ENCODE measurements at places on chromosomes 1 and 21. TPM values are rescaled to one million over a fixed set of nuclear protein-coding genes. Genes with fewer than 3 reads are reported as not detected.

Gene IL10
- total RNA-seq, result 33.2 TPM

Gene LCE6A
- not detected for total RNA-seq

Gene COP1
- 56.2 TPM for total RNA-seq

Gene AVPR1B
- not detected for total RNA-seq

Gene TMOD4
- total RNA-seq, result not detected

Gene TMEM63A
- 48.2 TPM for total RNA-seq

Gene FMO2
- 179 TPM for total RNA-seq

Gene CDA
- 3.5 TPM for total RNA-seq

Gene CFH
- total RNA-seq, result 136 TPM

Gene OR2L8
- not detected for total RNA-seq

Gene PLPP3
- 343 TPM for total RNA-seq

Gene MOB3C
- 28.9 TPM for total RNA-seq

Gene CCDC190
- total RNA-seq, result not detected

Gene TRAF3IP3
- 2.5 TPM for total RNA-seq

Gene CFAP126
- not detected for total RNA-seq

Gene F3
- total RNA-seq, result 91.0 TPM

Gene HCN3
- 0.63 TPM for total RNA-seq

Gene MLLT11
- total RNA-seq, result 0.50 TPM
